Psoas muscle (tissue), 8 donors: ENCODE measurements at places on chromosomes 12 and 14.

- DNase-seq: no peak
Observed at GRCh38 chr14:54503486-54503885, 6.2 kb upstream of the CGRRF1 start.

DNA sequence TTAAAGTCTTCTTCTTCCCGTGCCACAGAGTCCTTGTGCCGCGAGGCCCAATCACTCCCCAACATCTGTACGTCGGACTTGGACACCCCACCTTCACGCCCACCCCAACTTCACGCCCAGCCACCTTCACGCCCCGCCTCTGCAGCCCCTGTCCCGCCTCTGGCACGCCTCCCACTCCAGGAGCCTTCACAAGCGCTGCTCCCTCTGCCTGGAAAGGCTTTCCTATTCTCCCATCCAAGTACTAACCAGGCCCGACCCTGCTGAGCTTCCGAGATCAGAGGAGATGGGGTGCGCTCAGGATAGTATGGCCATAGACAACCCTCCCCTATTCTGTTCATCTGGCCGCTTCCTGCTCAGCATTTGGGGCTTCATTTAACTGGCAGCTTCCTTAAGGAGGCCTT lies 17.3 kb upstream of the EIF5 start:
- DNase-seq: no peak

DNA sequence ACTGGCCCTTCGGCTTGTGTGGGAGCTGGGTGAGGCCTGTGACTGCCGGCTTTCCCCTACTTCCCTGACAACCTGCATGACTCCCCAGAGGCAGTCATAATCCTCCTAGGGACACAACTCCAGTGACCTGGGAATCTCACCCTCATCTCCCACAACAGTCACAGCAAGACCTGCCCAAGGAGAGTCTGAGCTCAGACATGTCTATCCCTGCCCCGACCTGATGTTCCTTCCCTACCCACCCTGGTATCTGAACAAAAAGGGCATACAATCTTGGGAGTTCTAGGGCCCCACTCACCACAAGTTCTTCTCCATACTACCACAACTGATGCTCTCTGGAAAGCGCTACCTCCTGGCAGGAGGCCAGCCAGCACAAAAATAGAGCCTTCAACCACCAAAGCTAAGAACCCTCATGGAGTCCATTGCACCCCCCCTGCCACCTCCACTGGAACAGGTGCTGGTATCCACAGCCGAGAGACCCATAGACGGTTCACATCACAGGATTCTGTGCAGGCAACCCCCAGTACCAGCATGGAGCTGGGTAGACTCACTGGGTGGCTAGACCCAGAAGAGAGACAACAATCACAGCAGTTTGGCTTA lies 16.8 kb downstream of the ATP23 start:
- DNase-seq: no peak

- DNase-seq: no peak
Observed at GRCh38 chr14:73003681-73004080, 23.2 kb downstream of the ZFYVE1 start.

- no peak for DNase-seq
Observed at GRCh38 chr14:24843494-24843893, 206.5 kb downstream of the STXBP6 start.

DNA sequence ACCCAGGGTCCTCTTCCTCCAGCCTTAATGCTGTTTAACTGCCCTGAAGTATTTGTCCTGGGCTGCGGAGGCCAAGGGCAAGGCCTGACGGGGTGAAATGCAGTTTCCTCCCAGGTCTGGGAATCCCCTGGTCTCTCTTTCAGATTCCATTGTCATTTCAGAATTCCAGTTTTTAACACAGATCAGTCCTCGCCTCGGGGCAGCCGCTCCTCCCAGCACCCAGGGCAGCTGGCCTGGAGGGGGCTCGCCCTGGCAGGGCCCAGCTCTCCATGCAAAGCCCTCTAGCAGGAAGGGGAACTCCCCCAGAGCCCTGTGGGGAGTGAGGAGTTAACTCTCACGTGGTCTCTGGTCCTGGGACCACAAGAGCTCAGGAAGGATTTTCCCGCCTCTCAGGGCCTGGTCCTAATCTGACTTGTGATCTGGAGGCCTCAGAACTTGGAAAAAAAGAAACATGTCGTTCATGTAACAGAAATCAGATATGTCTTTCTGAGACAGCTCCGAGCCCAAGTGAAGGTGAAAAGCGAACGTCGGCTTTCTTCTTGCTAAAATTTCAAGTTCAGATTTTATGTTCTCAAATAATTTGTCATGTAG lies 265.6 kb upstream of the SFSWAP start:
- no peak for DNase-seq

DNA sequence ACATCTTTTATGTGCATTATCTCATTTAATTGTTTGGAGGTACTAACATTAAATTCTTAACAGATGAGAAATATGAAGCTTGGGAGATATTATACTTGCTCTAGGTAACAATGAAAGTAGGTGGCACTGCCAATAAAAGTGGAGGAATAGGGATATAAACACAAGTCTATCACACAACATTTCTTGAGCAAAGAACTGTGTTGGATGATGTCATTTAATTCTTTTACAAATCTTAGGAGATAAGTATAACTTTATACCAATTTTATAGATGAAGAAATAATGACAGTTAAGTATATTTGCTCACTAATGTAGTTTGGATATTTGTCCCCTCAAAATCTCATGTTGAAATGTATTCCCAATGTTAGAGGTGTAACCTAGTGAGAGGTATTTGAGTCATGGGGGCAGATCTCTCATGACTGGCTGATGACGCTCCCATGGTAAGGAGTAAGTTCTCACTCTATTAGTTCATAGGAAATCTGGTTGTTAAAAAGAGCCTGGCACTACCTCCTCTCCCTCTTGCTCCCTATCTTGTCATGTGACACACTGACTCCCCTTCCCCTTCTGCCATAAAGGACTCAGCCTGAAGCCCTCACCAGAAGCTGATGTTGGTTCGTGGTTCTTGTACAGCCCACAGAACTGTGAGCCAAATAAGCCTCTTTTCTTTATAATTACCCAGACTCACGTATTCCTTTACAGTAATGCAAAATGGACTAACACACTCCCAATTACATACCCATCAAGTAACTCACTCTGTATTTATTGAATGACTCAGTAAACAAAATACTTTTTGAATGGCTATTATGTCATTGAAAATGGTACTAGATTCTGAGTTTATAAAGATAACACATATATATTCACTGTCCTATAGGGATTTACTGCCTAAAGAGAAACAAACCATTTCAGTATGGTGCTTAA lies 146.8 kb upstream of the KITLG start:
- no peak for DNase-seq

GRCh38 chr12:124694250-124694649 lies 126.8 kb upstream of the NCOR2 start:
- DNase-seq: no peak

- no peak for DNase-seq
Observed at GRCh38 chr12:21656905-21657325, 727 bp downstream of the LDHB start.

DNA sequence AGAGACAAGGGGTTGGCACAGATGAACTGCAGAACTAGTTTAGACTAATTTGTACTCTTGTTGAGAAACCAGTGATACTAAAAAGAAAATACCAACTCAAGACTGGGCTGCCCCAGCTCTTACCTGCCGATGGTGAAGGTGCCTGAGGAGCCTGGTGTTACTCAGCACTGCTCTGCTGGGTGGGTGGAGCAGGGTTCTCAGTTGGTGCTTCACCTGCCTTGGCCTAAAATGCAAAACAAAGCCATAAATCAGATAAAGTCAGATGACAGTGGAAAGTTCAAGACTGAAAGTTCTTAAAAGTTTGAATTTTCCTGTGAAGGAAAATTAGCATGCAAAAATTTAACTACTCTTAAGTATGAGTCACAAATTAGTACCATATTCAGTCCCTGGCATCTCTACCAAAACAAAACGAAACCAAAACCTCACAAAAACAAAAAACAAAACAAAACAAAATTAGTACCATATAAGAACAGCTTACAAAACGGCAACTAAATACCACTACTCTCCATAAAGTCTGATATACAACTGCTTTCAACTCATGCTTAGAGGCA lies 21.9 kb downstream of the YBX3 start:
- DNase-seq: no peak

DNA sequence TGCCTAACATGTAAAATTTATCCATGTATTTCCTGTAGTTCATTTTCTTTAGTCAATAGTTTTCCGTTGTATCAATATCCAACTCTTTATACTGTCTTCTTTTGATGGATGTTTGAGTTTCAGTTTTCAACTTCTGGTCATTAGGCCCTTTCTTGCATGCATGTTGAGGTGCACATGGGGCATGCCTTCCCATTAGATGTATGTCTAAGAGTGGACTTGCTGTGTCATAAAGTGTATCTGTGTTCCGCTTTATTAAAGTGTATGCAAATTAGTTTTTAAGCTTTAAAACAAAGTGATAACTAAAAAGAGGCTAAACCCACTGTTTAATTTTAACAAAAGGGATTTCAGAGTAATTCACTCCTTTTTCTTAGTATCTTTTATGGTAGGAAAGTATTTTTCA lies 441.1 kb downstream of the PCNX1 start:
- DNase-seq: no peak

GRCh38 chr14:105476097-105476830 lies 1.6 kb downstream of the CRIP2 start:
- DNase-seq: peak; percentile 66

DNA sequence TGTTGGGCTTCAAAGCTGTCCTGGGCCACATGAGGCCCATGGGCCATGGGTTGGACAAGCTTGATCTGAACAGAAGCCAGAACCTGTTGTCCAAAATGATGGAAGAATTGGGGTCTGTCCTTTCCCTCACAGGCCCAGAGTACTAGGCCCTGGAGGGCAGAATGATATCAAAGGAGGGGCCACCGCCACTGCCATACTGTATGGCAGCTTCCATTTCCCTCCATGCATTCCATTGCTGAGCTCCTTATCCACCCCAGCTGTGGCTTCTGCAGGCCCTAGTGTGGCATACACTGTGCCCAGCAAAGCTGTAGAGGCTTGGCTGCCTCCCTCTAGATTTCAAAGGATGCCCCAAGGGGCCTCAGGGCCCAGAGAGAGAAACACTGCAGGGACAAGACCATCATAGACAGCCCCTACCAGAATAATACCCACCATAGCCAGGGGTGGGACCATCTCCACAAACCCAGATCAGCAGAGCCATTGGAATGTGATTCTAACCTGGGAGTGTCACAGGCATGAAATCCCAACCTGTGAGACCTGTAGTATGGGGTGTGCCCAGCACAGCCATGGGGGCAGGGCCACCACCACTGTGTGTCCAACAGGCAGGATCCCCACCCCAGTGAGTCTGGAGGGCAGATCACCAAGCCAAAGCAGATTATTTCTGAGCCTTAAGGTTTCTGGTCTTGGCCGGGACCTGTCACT lies 61.4 kb upstream of the BEGAIN start:
- no peak for DNase-seq

GRCh38 chr14:72851635-72852034 lies 42.3 kb downstream of the DPF3 start:
- no peak for DNase-seq

GRCh38 chr12:32718926-32719325 lies 36.8 kb downstream of the YARS2 start:
- DNase-seq: no peak

- DNase-seq: no peak
Observed at GRCh38 chr12:77571768-77572167, 258.9 kb upstream of the NAV3 start.

- no peak for DNase-seq
Observed at GRCh38 chr12:2288471-2288870, 235.7 kb downstream of the CACNA1C start.

DNA sequence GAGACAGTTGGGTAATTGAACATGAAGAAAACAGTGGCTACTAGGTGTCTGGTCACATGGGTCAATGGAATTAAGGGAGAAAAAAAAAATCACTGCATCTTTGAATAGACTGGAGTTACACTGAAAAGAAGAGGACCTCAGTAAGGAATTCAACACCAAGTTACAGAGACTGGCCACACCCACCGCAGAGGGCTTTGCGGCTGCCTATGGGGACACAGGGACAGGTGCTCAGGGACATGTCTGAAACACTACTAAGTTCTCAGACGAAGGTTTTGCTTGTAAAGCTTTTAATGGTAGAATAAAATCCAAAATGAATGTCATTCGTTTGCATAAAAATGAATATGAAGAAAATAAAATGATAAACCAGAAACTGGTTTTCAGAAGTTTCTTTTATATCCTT lies 93.8 kb downstream of the STXBP6 start:
- DNase-seq: no peak

GRCh38 chr14:99254328-99255009 lies 17.5 kb downstream of the BCL11B start:
- DNase-seq: no peak

DNA sequence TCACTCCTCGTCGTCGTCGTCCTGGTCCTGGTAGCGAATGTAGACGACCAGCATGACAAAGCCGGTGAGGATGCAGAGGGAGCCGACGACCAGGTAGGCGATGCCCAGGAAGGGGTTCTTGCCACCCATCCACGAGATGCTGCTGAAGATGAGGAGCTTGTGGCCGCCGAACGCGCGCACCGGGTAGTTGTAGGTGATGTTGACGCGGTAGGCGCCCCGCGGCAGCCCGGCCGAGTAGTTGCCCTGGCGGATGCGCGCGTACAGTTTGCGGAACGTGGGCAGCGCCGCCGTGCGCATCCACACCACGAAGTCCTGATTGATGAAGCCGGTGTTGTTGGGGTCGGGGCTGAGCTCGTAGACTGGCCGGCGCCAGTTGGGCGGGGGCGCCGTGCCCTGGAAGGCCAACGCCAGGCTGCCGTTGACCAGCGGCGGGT lies 1.0 kb downstream of the TMEM30B start:
- DNase-seq: no peak

GRCh38 chr12:124411953-124412645 lies 117.2 kb downstream of the RFLNA start:
- no peak for DNase-seq

DNA sequence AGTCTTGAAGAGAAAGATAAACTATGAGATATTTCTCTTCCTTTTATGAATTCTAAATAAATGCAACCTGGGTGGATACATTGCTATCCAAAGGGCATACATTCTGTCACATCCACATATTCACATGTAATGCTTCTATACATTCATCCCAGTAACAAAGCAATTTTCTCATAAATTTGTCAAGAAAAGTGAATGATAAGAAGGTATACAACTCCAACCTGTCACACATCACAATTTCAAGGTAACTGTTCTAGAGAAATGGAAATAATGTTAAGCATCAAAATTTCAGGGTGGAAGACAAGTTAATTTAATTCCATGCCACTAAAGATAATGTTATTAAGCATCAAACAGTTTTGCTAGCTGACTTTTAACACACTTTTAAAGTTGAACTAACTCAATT lies 212.9 kb downstream of the SYT10 start:
- no peak for DNase-seq

GRCh38 chr14:78310272-78310671 lies 140.1 kb downstream of the NRXN3 start:
- DNase-seq: no peak

- no peak for DNase-seq
Observed at GRCh38 chr14:21526672-21527317, 649 bp upstream of the SALL2 start.

- DNase-seq: no peak
Observed at GRCh38 chr14:95296966-95297365, 22.7 kb downstream of the CLMN start.

- DNase-seq: no peak
Observed at GRCh38 chr12:46560089-46560488, 187.5 kb upstream of the SLC38A2 start.
